ENCODE measurements at places on chromosomes 5 and 9.

DNA sequence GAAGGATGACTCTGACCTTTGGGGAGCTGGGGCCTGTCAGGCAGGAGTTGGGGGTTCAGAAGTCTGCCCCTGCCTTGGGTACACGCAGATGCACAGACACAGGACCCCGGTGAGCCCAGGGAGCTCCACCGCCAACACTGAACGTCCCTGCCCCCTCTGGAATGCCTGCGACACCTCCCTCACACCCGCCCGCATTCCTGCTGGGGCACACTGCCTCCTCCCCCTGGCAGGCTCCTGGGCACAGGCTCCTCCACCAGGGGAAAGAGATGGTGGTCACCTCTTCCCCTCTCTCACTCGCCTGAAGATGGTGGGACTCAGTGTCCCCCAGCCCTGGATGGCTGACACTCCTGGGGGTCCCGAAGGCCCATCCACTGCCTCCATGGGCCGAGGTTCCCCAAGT lies 12.0 kb downstream of the CRB2 start:
- DNase-seq: no peak

DNA sequence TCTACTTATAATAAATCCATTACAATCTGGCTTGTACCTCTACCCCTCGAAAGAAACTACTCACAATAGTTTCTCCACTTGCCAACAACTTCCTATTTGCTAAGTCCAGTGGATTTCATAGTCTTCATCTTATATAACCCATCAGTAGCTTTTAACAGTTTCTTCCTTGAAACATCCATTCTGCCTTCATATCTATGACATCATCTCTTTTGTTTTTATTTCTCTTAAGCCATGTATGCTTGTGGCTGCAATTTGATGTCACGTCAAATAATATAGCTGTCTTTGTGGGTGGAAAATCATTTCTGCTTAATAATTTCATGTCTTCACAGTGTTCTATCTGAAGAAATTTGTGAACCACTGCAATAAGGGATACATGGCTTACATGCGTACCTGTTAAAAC lies 77.5 kb upstream of the GRHPR start:
- no peak for DNase-seq

- no peak for DNase-seq
These were observed 415.7 kb downstream of the ZNF608 start for GRCh38 chr5:124330595-124331220.

- DNase-seq: peak; percentile 41
These were observed 20.3 kb downstream of the CCDC187 start for GRCh38 chr9:136283291-136284235.

DNA sequence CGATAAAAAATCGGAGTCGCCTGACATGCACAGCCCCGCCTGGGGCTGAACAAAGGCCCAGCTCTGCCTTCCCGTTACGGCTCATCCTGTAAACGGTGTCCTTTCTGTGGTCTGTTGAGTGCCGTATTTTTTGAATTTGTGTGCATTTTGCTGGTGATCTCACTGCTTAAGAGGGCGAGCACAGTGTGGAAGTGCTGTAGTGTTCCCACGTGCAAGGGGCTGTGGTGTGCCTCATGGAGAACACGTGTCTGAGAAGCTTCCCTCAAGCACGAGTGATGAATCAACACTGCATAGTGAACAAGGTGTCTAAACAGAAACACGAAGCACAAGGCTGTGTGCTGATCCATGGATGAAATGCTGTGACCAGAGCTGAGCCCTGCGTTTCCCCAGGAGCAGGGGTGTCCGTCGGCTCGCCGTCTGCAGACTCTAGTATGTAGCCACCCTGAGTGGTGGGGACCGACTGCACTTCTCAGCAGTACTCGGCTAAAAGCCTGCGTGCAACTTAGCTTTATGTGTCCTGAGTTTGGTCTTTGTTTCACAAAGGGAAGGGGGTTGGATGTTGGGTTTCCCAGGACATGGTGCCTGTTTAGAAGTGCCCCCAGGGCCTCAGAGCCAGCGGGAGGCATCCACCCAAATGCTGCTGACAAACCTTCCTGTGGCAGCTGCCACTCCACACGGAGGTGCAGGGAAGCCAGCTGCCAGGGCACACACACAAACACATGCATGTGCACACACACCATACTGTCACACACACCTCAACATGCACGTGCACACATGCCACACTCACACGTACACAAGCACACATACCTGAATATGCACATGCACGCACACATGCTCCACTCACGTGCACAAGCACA lies 77.2 kb upstream of the IRX4 start:
- no peak for DNase-seq

DNA sequence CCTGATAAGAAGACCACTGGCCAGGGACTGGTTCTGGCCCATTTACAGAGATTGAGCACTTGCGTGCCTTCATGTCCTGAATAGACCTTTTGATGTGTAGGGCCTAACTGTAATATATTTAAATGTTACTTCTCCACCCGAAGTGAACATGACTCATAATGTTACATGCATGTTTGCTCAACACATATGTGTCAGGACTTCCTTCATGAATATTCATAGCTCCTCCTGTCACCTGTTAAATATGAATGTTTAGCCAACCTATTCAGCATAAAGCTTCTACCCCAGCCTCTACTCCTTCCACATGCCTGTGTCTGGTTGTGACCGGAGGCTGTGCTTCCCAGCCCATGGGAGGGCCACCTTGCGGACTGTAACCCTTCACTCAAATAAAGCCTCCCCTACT lies 457.5 kb downstream of the IRX1 start:
- no peak for DNase-seq

- DNase-seq: no peak
These were observed 796.5 kb downstream of the CDH12 start for GRCh38 chr5:22056601-22057000.

DNA sequence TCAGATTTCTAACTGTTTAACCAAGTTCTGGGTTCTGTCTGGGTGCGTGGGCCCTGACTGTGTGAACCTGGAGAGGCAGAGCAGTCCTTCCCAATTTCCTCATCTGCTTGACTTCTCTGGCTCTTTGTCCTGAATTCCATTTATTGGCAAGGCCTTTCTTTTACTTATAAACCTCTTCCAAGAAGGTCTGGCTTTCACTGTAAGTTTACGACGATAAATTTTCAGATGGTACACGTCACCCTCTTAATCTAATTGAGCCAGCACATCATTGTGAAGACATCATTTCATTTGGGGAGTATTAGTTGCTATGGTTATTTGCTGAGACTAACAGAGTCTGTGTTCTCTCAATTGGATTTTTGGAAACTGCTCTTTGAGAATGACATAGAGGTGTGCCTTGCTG lies 92.4 kb downstream of the ARHGAP26 start:
- no peak for DNase-seq

DNA sequence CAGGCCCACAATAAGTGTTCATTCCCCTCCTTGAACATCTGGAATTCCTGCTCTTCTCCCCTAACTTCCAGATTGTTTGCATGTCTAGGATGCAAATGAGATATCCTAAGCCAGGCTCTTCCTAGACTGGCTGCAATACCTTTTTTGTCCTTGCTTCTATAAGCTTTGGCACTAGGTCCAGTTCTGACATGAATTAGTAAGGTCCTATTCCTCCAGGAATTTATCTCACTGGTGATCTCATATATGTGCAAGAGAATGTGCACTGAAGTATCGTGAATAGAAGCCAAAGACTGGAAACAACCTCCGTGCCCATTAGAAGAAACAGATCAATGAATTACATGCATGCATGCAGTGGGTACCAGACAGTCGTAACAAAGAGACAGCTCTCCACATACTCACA lies 25.2 kb downstream of the DUSP1 start:
- no peak for DNase-seq

GRCh38 chr9:123860603-123861002 lies 69.3 kb downstream of the DENND1A start:
- DNase-seq: no peak

DNA sequence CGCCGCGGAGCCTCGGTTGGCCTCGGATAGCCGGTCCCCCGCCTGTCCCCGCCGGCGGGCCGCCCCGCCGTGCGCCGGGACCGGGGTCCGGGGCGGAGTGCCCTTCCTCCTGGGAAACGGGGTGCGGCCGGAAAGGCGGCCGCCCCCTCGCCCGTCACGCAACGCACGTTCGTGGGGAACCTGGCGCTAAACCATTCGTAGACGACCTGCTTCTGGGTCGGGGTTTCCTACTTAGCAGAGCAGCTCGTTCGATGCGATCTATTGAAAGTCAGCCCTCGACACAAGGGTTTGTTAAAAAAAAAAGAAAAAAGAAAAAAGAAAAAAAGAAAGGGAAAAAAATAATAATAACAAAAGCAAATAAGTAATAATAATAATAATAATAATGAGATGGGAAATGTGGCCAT lies 112.8 kb downstream of the GCNT1 start:
- peak; percentile 47 for DNase-seq

- no peak for DNase-seq
These were observed 754.7 kb upstream of the CTNND2 start for GRCh38 chr5:12658871-12659446.

DNA sequence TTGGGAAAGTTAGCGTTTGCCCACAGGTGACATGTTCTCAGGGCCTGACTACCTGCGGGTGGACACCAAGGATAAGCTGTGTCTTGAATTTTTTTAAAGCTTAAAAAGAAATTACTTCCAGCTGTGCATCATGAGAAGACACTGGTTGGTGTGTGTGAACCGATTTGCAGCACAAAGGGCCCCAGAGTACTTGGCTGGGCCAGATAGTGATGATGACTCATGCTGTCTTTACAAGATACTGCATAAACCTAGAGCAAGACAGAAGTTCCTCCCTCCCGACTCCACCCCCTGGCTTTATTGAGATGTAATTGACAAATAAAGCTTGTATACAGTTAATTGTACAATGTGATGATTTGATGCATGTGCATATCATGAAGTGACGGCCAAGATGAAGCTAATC lies 212.8 kb downstream of the NXNL2 start:
- DNase-seq: peak; percentile 15

- no peak for DNase-seq
These were observed 25.2 kb downstream of the UGT3A2 start for GRCh38 chr5:36041537-36041845.

- peak; percentile 72 for DNase-seq
These were observed 56.1 kb downstream of the MEF2C start for GRCh38 chr5:88826646-88827585.

- no peak for DNase-seq
These were observed 108.4 kb downstream of the ENTREP1 start for GRCh38 chr9:69433392-69433791.

DNA sequence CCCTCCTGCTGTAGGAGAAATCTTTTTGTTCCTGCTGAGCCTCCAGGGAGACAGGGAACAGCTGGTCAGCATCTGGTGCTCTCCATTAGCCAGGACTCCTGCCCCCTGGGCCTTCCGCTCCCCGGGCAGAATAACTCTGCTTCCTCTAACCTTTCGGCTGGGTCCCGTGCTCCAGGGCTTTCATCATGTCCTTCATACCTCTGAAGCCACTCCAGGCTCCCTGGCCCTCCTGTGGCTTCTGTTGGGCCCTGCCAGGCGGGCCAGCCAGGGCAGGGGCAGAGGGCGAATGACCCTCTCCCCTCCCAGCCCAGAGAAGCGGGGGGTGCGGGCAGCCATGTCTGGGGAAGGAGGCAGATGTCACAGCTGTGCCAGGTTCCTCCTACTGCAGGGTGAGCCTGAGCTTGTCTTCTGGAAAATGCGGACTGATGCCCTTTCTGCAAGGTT lies 81.7 kb upstream of the LMX1B start:
- peak; percentile 28 for DNase-seq

DNA sequence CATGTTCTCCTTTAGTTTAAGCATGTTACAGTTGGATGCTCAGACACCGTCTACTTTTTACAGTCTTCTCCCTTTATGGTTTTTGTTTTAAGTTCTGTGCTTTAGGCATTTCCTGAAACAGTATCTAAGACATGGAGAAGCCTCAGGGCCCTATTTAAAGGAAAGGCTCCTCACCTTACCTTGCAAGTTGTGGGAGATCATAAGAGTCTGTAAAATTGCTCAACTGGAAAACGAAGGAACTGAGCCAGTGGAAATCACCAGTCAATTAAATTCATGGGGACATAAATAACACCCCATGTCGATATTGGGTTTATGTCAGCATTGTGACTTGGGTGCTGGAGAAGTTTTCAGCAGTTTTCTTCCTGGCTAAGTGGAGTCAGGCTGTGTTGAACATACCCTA lies 239.2 kb downstream of the KIF4B start:
- DNase-seq: no peak

- DNase-seq: no peak
These were observed 83.8 kb downstream of the SV2C start for GRCh38 chr5:76166886-76167576.

DNA sequence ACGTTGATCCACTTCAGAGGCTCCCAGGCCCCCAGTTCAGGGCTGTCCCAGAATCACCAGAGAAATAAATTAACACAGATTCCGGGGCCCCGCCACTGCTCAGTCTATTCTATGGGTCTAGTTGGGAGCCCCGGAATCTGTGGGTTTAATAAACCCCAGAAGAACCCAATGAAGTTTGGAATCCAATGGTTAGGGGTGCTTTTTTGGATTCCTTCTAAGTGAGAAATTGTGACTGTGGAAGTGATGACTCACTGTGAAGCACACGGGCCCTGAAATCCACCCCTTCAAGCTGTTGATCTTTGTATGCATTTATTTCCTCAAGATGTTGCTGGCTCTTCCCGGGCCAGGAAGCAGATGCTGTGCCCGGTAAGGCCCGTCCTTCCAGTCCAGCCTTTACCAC lies 57.3 kb upstream of the SLC28A3 start:
- no peak for DNase-seq

- DNase-seq: no peak
These were observed 171.2 kb downstream of the PPP2R2B start for GRCh38 chr5:146707316-146707715.

DNA sequence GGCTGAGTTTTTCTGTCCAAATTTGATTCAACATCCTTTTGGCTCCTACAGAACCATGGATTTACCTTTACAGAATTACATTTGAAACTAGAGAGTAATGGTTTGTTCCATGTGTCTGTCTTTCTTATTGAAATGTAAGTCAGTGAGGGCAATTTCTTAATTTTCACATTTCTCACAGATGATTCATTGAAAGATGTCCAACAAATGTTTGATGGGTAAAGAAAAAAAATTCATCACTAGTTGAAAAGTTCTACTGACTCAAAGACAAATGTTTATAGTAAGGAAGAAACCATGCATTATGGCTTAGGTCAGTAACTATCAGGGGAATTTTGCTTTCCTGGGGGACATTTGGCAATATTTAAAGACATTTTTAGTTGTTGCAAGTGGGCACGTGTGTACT lies 131.6 kb upstream of the TRPM3 start:
- DNase-seq: no peak

GRCh38 chr9:4654084-4654483 lies 8.0 kb upstream of the PLPP6 start:
- no peak for DNase-seq

DNA sequence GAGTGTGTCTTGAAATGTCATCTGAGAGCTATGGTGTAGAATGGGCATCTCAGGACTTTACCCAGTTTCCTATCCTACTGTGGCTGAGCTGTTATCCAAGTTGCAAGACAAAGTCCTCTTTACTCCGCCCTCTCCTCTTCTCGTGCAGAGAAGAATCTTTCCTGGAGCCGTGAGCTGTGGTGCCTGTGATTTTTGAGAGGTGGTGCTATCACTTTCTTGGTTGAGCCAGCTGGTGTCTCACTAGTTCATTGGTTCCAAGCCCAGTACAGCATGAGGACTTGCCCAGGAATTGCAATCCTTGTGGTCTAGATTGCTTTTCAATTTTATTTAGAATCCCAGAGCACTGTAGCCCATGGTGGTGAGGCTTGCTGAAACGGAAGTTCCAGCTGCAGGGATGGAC lies 2300.3 kb downstream of the MAT2B start:
- DNase-seq: no peak

GRCh38 chr9:99437145-99437544 lies 215.1 kb downstream of the SEC61B start:
- DNase-seq: no peak

GRCh38 chr9:126420643-126421564 lies 94.3 kb downstream of the MVB12B start:
- DNase-seq: no peak
